SJSA1 (cell line): ENCODE measurements at places on chromosomes 1 and 21. TPM values are rescaled to one million over a fixed set of nuclear protein-coding genes. Genes with fewer than 3 reads are reported as not detected.

The MPL gene
- not detected in 2 replicates for total RNA-seq

The STMN1 gene
- total RNA-seq: 325 and 537 TPM in 2 replicates

The C1orf87 gene
- total RNA-seq: not detected in 2 replicates

The CLCA4 gene
- total RNA-seq: not detected in 2 replicates

The AIRE gene
- total RNA-seq: not detected in 2 replicates

The FCRL6 gene
- not detected in 2 replicates for total RNA-seq
